ENCODE measurements at places on chromosomes 7 and 10.

- no peak for DNase-seq
These were observed 41.0 kb upstream of the TMEM248 start for GRCh38 chr7:66880053-66880452.

GRCh38 chr10:79320316-79320715 is 27.0 kb upstream of the PPIF start:
- DNase-seq = no peak

DNA sequence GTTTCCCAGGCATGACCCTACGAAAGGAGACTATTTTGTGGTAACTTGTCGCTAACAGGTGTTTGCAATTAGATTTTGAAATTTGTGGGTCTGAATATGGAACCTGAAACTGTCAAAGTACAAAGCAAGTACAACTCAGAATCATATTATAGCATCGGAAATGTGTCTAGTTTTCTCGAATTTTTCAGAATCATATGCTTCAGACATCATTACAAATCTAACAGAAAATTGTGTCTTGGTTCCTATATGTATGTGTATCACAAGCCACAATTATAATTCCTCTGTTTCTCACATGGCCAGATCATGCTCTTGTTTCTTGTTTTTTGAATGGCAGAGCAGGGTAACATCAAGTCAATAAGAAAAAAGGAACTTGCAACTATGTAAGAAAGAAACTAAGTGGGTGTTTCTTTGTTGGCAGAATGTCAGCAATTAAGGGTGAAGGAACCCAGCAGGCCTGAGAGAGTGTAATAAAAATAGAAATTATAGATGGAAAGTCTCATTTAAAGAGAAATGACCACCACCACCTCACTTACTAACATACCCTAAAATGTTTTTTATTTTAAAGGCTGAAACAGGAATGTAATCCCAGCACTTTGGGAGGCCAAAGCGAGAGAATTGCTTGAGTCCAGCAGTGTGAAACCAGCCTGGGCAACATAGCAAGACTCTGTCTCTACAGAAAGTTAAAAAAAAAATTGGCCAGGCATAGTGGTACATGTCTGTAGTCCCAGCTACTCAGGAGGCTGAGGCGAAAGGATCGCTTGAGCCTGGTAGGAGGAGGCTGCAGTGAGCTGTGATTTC is 51.3 kb downstream of the PRTFDC1 start:
- no peak for DNase-seq

DNA sequence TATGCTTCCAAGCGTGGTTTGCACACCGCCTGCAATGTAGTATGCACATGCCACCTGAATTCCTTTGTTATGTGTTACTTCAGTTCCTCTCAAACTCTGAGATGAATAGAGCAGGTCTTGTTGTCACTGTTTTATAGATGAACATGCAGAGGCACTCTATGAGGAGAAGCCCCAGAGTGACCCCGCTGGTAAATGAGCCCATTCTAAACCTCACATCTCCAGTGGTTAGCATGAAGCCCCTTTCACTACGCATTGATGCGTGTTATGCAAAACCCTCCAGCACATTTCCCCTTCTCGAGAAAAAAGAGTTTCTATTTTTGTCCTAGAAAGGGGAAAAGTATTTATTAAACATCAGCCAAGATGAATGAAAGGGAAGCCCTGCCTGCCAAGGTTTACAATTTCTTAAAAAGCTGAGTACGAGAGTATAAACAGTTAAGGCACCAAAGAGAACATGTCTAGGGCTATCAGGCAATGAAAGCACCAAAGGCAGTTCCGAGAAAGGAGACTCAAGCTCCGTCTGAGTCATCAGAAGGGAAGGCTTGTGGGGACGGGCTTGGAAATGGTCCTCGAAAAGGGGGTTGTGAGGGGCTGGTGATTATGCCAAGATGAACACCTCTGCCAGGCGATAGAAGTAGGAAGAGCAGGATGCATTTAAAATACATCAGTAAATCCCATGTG is 58.7 kb upstream of the PFKP start:
- DNase-seq = no peak

GRCh38 chr7:36280840-36281812 is 108.5 kb upstream of the ANLN start:
- DNase-seq = no peak

DNA sequence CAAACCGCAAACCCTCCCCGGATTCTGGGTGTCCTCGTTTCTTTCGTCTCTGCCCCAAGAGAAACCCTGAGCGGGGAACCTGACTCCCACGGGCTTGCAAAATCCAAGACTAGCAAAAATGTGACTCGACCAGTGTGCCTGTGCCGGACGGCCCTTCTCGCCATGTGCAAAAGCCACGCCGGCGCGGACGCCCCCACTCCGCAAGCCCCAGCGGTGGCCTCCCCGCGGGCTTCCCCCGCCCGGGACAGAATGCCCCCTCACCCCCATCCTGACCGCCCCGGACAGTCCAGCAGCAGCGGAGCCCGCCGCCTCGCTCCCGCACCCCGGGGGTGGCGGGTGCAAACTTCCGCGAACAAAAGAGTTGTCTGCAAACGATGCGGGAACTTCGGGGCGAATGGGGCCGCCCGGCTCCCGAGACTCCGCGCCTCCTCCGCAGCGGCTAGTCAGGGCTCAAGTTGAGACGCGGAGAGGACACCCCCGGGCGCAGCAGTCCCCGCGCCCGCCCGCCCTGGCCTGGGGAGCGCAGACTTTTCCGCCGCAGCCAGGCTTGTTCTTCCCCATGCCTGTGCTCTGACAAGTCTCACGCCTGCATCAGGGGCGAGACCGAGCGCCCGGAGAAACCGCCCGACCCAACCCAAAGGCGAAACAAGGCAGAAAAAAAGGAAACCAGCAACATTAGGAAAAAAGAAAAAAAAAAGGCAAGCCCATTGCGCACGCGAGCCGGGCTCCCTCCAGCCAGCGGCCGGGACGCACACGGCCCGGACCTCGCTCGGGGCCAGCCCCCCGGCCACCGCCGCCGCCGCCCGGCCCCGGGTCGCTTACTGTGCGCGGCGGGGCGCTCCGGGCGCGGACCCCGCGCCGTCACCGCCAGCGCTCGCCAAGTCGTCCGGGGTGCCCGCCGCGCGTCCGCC is 732 bp downstream of the FAM53B start:
- no peak for DNase-seq

GRCh38 chr10:12743941-12744340 is 257.6 kb downstream of the CCDC3 start:
- no peak for DNase-seq

DNA sequence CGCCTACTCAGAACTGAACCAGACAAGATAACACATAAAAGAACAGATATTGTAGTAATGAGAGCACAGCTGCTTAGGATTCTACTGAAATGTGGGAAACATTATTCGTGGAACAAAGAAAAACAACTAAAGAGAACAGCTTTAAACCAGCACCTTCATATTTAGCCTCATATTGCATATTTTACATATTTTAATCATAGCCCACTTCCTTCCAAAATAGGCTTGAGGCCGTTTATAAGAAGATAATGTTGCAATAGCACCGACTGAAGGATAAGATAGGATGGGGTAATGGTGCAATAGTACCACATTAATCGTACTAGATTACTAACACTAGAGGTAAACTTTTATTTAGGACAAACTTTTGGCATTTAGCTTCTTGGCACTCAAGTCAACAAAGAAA is 71.3 kb downstream of the KCND2 start:
- no peak for DNase-seq

GRCh38 chr10:86349940-86350630 is 16.5 kb downstream of the GRID1 start:
- no peak for DNase-seq

GRCh38 chr10:14247377-14248116 is 83.2 kb downstream of the FRMD4A start:
- no peak for DNase-seq

DNA sequence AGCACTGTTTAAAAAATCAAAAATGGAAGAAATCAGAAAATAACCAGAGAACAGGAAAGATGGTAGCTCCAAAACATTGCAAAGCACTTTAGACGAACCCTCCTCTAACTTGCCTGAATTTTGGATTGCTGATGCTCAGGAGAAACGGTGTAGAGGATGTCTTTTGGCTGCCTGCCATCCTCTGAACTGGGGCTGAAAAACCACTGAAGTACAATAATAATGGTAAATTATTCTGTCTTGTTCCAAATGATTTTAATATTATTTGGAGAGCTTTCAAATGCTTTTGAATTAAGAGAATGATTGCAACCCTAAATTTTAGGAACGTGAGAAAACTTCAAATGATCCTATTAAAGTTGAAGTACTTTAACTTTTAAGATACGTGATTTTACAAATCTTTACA is 167.3 kb upstream of the SLC13A1 start:
- DNase-seq = no peak

GRCh38 chr7:37434529-37434928 is 14.1 kb downstream of the ELMO1 start:
- no peak for DNase-seq

All from stimulated activated CD4-positive, alpha-beta T cell treated with anti-CD3 and anti-CD28 coated beads, Interleukin-12 subunit alpha, Interleukin-12 subunit beta, amount 100 ng/mL, for 24 hours (primary cell).